ENCODE measurements at places on chromosomes 5 and 9.
A peak's percentile ranks its signal among the peaks of the same experiment; 100 is the strongest.

- no peak for DNase-seq
These were observed 107.0 kb downstream of the ACTL7B start for GRCh38 chr9:108748776-108749175.

DNA sequence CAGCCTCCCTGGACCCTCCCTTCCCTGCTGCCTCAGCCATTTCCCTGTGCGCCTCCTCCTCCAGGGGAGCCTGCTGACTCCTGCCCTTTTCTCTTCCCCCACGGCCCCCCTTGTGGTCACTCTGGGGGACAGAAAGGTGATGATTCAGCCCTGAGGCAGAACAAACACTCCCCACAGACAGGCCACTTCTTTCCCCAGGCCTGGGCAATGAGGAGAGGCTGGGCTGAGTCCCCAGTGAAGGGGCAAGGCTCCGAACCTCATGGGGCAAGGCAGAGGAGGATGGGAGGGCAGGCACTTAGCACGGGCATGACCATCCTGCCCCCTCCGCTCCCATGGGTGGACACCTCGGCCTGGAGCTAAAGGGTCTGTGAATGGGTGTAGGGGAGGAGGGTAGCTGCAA, 21.0 kb downstream of the CSF1R start:
- DNase-seq: no peak

- DNase-seq: no peak
These were observed 22.2 kb upstream of the MYOT start for GRCh38 chr5:137845472-137845871.

DNA sequence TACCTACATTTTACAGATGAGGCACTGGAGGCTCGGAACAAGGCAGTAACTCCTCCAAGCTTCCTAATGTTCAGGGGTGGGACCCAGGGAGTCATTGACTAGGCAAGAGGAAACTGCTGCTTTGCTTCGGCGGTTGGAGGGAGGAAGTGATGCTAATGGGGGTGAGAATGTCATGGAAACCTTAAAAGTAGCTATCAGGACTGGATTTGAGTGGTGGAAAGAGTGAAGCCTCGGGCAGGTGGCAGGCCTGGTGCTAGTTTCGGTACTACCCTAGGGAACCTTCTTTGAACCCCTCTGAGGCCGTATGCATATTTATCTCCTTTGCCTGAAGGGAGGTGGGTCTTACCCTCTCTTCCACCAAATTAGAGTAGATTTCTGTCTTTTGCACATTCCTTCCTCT, 1.6 kb downstream of the BSPRY start:
- no peak for DNase-seq

DNA sequence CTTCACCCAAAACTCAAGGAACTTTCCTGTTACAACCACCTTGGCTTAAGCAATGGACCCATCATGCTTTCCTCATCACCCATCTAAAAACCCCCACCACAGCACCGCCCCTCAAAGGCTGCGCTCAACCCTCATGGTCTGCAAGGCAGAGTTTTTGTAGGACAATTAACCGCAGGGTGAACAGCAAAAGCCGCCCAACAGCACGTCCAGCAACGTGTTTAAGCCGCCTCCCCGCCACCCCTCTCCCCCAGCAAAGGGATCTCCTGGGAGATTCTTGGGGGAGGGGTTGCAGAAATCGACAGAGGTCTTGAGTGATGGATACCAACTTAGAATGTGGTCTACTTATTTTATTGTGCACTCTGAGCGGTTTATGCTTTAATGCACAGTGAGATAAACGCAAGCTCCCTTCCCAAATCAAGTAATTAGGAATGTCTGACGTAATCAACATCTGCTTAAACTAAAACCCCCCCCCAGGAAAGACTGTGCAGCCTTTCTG, 1.9 kb downstream of the ROR2 start:
- DNase-seq: no peak

- peak; percentile 75 for DNase-seq
These were observed 16.4 kb upstream of the SPINK6 start for GRCh38 chr5:148186248-148187003.

DNA sequence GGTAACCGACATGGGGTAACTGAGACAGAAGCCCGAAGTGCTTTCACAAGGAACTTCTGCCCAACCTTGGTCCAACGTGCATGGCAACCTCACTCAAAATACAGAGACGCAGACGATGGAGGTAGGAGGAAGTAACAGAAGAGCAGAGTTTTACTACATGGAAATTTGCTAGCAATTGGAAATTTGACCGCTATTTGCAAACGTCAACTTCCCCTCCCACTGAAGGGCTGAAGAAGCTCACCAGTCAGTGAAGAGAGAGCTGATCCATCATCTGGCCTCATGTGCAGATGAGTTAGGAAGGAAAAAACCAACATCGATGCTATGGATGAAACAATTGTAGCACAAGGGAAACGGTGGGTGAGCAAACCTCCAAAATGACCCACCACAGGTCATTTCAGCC, 196.7 kb downstream of the RGS3 start:
- no peak for DNase-seq

DNA sequence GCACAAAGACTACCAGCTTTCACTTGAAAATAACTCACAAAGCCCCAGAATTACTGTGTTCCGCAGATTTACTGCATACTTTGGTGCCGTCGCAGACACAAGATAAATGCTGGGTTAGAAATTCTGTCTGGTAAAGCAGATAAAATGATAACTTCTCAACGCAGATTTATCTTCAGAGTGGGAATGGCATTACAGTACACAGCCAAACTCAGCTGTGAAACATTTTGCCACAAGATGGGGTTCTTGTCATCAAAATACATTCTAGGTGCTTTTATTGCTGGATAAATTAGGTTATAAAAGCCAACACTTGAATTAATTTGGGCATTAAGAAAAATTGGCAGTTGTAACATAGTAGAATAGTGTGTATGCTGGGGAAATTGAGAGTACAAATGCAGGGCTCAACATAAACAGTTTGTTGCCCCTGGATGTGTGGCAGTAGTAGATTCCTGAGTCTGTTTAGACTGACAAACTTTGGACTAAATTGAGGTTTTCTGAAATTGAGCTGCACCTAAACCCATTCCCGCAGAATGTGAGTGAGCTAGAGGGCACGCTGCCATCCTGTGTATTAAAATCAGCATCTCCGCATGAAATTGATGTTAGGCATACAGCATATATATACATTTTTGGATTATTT, 61.1 kb downstream of the LMNB1 start:
- DNase-seq: no peak

DNA sequence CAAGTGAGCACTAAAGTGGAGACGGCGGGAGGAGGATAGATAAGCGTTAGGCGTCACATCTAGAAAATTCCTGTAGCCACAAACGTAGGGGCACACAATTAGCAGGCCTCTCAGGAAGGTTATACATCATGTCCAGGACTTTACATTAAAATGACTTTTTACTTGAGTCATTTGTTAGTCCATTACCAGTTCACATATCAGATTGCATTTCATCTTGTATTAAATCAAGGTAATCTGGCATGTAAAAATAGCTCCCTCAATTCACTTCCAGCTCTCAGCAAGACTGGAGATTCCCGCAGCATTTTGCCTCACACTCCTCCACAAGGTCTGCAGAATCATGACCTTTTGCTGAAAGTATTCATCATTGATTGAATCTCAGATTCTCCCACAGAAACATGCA, 118.8 kb downstream of the PRDM6 start:
- no peak for DNase-seq

DNA sequence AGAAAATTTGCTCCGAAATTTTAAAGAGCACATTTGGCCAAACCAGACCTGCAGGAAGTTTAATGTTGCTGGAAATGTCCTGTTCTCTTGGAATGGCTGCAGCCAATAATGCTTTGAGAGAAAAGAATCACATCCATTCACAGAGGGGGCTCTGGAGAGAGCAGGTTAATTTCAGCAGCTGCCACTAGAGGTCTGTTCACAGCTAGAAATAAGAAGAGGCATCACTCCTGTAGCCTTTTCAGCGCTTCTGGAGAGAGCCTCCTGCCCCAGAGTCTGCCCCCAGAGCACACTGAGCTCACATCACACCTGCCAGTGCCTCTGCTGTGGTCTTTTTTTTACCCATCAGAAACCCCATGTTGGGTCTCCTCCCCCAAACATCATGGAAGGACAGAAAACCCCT, 124.8 kb upstream of the RAD23B start:
- no peak for DNase-seq

- no peak for DNase-seq
These were observed 932.5 kb upstream of the WWC1 start for GRCh38 chr5:167358868-167359492.

- no peak for DNase-seq
These were observed 54.5 kb upstream of the TAF11L2 start for GRCh38 chr5:17443333-17444130.

- DNase-seq: no peak
These were observed 118.0 kb downstream of the PRKACG start for GRCh38 chr9:68895741-68896478.

DNA sequence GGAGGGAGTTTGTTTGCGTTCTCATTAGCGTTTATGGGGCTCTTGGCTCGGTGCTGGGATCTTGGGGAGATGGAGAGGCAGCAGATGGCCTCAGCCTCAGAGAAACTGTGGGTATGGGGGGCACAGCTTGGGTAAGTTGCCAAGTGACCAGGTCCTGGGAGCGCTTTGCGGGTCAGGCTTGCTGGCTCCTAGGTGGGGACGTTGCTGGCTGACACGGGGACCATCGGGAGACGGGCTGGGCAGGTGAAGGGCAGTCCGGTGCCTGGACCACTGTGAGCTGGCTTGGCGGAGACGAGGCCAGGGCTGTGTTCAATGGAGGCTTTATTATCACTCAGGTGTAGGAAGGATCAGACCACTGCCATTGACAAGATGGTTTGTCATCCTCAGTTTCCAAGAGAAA, 30.0 kb downstream of the FGD3 start:
- no peak for DNase-seq

DNA sequence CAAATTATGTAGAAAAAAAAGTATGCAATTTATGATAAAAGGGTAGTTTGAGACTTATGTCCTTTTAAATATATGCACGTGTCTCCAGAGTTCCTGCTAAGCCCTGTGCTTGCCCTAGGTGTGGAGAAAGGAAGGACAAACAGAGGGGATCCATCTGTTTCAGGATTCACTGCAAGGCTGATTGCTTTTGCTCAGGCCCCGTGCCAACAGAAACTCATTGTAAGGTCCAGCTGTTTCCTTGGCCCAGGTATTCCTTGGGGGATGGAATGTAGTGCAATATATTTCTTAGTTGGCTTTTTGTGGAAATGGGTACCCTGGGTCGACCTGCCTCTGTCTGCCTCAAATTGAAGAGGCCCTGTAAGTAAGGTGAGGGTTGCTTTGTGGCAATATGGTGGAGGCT, 268.6 kb upstream of the CLINT1 start:
- no peak for DNase-seq

GRCh38 chr5:17064241-17064640, 128.2 kb upstream of the MYO10 start:
- no peak for DNase-seq

GRCh38 chr5:108858959-108859358, 111.3 kb downstream of the FER start:
- peak; percentile 9 for DNase-seq

DNA sequence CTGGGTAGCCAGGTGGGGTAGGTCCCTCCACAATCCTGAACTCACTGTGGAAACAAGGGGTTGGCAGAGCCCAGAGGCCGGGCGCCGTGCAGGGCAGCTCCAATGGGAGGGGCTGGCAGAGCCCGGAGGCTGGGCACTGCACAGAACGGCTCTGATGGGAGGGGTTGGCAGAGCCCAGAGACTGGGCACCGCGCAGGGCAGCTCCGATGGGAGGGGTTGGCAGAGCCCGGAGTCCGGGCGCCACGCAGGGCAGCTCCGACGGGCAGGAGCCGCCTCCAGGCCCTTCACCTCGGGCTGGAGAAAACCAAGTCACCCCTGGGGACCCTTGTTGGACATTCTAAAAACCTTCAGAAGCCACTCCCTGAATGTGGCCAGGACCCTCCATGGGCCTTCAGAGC, 9.3 kb downstream of the NACC2 start:
- no peak for DNase-seq

DNA sequence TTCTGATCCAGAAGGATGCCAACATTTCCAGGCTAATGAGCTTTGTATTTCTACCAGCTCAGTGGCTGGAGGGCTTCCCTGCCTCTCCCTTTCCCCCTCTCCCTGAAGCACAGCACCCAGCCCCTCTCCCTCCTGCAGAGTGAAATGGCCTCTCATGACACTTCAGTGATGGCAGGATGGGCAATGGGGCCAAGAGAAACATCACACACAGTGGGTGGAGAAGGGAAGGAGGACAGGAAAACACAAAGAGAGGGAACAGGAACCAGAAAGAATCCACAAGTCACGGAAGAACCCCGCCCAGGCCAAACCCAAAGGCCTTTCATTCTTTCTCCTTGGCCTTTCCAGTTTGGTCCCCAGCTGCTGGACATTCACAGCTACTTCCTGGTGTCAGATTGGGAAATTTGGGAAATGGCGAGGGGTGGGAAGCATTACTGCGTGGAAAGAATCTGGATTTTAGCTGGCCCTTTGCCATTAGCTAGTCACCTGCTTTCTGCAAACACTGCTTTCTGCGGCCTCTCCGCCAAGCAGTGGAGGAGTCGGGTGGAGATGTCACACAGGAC, 82.6 kb downstream of the GLDC start:
- no peak for DNase-seq

- DNase-seq: no peak
These were observed 4.0 kb downstream of the MYOZ3 start for GRCh38 chr5:150665044-150665443.

- DNase-seq: no peak
These were observed 217.9 kb downstream of the SREK1 start for GRCh38 chr5:66362046-66362445.

DNA sequence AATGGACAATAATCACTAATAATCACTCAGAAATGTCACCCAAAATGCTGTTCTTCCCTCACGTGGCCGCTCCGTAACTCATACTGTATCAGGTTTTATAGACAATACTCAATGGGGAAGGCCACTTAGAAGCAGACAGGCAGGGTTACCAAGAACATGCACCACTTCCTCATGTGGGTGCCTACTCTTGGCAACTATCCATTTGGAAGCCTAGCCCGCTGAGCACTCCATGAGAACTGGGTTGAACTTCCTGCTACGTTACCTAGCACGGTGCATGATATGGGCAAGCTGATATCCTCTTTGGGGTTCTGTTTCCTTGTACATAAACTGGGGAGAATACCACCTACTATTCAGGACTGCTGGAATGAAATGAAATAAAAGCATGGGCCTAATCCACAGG, 14.3 kb downstream of the DAP start:
- no peak for DNase-seq

- no peak for DNase-seq
These were observed 12.2 kb downstream of the ABCA1 start for GRCh38 chr9:104915753-104916152.

DNA sequence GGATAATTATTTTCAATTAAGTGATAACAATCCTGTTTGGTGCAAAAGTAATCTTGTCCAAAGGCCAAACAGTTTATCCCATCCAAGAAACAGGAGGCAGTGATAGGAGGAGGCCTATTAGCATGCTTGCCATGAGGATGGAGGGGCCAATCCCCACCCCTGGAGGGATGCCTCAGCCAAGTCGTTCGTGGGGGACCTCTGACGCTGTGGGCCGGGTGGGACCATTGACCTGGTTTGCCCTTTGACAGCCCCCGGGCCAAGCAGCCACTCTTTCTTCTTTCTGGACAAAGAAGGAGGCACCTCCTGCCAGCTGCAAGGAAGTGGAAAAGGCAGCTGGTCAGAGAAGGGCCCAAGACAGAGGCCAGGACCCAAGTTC, 39.5 kb upstream of the GRHPR start:
- DNase-seq: no peak
